Glomerular endothelial cell (primary cell): ENCODE measurements at places on chromosomes 7 and 10. TPM values are rescaled to one million over a fixed set of nuclear protein-coding genes. Genes with fewer than 3 reads are reported as not detected.

The SPDYE2 gene
- total RNA-seq: not detected in 2 replicates

The CFAP70 gene
- 0.39 and 0.41 TPM in 2 replicates for total RNA-seq

- DNase-seq: no peak
Observed at GRCh38 chr7:20557116-20557515, 58.4 kb upstream of the ABCB5 start.

DNA sequence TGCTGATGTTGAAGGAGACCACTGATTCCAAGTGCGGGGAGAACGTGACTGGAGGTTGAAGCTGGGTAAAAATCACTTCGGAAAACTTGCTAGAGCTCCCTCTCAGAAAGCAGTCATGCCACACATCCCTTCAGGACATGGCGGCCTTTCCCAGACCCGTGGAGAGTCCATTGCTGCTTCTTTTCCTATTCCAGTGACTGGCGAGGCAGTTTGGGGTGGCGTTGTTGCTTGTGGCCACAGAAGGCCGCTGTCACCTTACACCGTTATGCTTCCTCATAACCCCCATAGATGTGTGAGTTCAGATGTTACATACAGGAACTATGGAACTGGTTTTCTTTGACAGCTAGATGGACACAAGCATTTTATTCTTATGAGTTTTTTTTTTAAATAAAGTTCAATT is 235.6 kb upstream of the POM121L12 start:
- DNase-seq: no peak

GRCh38 chr7:127689194-127689772 is 37.3 kb downstream of the SND1 start:
- no peak for DNase-seq

DNA sequence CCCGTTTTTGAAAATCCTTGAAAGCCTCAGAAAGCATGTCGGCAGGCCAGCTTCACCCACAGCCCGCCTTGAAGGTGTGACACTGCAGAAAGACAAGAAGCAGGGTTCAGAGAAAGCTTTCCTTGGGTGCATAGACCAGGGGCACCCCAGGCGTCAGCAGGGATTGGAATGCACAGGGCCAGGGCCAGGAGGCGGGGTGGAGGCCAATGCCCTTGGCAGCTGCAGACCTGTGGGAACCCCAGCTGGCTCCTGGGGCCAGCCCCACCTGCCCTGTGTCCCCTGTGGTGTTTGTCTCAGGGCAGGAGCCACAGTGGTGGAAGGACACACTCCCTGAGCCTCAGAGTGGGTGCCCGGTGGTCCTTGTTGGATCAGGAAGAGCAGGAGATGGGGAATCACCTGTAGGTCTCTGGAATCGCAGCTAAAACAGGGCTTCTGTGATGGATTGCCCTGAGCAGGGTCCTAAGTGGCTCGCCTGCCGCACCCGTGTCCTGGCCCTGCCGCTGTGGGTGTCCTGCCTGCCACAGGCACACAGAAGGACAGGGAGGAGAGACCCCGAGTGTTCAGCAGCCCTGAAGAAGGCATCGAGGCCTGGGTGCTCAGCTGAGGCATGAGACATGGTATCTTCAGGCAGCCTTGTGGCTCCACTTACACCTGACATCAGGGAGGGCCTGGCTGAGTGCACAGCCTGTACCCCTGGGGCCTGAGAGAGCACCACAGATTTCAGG is 32.5 kb downstream of the ANXA8 start:
- no peak for DNase-seq

GRCh38 chr10:46236941-46237681 is 49.7 kb upstream of the ANTXRL start:
- no peak for DNase-seq

DNA sequence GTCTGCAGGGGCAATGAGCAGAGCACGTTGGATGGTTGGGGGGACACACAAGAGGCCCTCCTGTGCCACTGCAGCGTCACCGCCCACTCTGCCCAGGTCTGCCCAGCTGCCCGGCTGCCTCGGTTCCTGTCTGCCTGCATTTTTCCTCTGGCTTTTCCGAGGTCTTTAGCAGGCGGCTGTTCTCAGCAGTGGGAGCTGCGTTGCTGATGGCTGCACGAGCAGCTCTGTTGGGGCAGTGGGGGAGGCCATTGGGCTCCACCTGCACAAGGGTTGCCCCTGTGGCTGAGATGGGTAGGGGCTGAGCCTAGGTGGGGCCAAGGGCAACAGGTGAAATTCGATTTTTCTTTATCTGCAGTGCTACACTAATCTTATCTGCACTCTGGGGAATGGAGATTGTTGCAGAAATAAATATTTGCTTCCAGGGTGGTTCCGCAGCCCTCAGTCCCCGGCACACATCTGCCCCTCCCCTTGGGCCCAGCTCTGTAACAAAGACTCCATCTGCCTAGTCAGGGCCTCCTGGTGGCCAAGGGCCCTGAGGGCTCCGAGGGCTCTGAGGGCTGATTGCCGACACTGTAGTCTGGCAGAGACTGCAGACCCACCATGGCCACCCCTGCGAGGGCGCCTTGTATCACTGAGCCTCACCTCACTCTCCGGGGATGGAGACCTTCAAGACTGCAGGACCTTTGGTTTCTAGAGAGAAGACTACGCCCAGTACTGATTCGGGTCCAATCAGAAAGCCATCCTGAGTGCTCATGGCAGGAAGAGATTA is 141.7 kb upstream of the SHH start:
- DNase-seq: no peak

DNA sequence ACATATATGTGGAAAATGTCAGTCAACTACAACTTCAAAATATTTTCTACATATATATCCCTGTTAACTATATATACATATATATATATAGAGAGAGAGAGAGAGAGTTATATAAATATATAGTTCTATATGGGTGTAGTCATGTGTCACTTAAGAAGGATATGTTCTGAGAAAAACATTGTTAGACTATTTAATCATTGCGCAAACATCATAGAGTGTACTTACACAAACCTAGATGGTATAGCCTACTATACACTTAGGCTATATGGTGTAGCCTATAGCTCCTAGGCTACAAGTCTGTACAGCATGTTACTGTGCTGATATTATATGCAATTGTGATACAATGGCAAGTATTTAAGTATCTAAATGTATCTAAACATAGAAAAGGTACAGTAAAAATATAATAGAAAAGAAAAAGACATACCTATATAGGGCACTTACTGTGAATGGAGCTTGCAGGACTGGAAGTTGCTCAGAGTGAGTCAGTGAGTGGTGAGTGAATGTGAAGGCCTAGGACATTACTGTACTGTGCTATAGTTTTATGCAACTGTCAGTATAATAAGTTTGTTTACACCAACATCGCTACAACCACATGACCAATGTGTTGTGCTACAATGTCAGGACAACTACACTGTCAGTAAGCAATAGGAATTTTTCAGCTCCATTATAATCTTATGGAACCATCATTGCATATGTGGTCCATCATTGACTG is 18.0 kb upstream of the FGL2 start:
- DNase-seq: no peak

GRCh38 chr10:95236068-95236903 is 42.2 kb downstream of the ACSM6 start:
- no peak for DNase-seq

GRCh38 chr7:80185571-80185970 is 50.9 kb downstream of the GNAI1 start:
- DNase-seq: no peak
